ENCODE measurements at places on chromosomes 11 and 22.

- no peak for DNase-seq
Measured at GRCh38 chr22:36741204-36741793, 34.6 kb downstream of the IFT27 start.

GRCh38 chr22:26435327-26436093 lies 6.5 kb downstream of the ASPHD2 start:
- no peak for DNase-seq

GRCh38 chr11:11027288-11027687 lies 169.4 kb upstream of the ZBED5 start:
- DNase-seq = no peak

DNA sequence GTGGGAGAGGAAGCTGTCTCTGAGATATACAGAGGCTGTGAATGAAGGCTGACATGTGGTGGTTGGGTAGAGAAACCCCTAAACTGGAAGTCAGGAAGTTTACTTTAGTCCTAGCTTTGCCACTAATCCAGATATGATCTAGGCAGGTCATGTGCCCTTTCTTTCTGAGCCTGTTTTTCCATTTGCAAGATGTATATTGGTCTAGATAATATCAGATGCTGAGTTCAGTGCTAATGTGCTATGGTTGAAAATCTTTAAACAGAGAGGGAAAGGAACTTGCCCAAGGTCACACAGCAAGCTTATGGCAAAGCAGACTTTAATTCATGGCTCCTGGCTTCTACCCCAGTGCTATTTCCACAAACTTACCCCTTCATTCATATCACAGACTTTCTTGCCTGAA lies 25.7 kb upstream of the TPBGL start:
- no peak for DNase-seq

DNA sequence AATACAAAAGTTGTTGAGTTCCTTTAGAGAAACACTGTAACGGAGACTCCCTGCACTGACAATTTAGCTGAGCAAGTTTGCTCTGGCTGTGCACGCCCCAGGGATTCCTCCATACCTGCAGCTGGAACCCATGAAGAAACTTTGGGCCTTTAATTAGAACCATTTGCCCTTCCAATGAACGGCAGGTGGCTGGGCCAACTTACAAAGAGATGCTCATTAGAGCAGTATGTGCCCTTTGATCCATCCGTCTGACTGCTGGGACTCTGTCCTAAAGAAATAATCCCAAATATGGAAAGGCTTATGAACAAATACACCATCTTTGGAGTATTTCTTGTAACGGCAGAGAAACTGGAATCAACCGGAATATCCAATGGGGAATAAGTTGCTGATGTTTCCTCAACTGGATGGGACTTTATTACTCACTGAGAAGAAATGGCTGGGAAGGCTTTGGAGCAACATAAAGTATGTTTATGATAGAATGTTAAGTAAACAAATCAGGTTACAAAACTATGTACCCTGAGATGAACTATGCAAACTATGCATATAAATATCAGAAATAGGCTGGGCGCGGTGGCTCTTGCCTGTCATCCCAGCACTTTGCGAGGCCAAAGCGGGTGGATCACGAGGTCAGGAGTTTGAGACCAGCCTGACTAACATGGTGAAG lies 24.4 kb upstream of the FBLN1 start:
- DNase-seq = no peak

GRCh38 chr22:22771696-22772377 lies 115.8 kb upstream of the IGLL5 start:
- DNase-seq = no peak

DNA sequence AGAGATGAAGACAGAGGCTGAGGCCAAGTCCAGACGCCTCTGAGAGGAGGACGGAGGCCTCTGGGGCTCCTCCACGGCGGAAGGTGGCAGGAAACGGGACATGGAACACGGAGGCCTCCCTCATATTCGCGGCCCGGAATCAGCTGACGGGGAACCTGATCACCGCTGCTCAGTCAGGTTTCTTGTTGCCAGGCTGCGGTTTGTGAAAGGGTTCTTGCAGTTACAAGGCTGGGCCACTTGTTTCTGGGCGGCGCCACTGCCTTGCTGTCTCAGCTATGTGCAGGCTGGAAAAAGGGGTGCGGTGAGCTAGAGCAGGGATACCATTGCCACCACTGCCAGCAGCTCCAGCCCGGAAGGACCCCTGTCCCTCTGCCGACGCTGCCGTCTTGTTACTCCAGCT lies 10.0 kb upstream of the MMP1 start:
- DNase-seq = no peak

GRCh38 chr22:35479985-35480550 lies 60.6 kb upstream of the RASD2 start:
- no peak for DNase-seq

DNA sequence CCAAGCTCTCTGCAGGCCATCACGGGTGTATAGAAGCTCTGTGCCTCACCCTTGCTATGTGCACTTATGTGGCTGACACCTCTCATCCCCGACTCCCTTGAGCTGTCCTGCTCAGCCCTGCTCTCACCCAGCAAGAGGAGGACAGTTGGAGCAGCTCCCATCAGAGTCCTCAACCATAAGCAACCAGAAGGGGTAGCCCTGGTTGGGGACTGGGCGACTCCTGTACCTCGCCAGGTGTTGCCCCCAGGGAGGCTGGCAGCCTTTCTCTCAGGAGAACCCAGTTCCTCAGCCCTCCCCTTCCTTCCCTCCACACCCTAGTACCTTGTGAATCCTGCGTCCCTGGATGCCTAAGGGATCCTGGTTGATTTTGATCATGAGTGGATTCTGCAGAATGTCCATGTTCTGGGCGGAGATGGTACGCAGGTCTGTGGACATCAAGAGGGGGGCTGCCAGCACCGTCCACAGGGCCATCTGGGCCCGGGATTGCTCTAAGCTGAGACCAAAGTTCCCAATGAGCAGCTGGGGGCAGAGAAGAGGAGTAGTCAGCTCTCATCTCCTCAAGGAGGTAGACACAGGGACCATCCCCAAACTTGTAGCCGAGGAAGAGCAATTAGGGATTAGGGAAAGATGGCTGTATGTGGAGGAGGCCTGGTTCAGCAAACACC lies 8.0 kb downstream of the NAGA start:
- no peak for DNase-seq

DNA sequence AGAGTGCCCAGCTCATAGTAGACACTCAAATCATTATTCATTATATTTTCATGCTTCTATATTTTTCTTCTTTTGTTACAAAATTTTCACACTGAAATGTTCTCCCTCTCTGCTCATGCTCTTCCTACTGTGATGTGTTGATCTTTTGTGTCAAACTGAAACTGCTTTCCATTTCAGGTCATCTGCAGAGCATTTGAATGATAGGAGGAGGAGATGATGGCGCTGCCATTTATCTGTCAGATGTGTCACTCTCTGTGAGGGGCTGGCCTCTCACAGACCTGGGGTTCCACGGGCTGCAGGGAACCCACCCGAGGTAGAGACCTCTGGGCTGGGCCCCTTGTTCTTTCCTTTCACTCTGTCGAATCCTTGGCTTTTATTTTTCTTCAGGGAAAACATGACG lies 41.1 kb downstream of the OR10A6 start:
- DNase-seq = no peak

DNA sequence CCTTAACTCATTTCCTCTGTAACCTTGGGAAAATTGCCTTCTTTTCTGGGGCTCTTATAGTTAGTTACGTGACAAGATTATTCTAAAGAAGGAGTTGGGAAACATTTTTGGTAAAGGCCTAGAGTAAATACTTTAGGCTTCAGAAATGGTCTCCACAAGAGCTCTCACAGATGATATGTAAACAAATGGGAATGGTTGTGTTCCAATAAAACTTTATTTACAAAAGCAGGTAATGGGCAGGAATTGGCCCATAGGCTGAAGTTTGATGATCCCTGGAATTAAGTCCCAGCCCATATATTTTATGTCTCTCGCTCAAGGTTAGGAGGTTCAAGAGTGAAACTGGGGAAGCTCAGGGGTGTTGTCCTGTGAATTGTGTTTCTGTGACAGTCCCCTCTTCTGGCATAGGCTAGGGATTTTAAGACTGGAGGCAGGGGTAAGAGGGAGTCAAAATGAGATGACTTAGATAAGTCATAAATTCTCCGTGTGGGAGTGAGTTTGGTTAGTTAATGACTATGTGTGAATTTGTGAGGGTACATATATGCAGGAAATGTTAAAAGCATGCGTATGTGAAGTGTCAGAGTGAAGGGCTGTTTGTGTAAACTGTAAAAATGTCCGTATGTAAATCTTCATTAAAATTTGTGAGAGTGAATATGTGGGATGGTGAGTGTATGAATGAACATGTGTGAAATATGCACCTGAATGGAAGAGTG lies 7.4 kb upstream of the OR52B4 start:
- no peak for DNase-seq

GRCh38 chr11:2527621-2528291 lies 82.9 kb downstream of the KCNQ1 start:
- DNase-seq = no peak

DNA sequence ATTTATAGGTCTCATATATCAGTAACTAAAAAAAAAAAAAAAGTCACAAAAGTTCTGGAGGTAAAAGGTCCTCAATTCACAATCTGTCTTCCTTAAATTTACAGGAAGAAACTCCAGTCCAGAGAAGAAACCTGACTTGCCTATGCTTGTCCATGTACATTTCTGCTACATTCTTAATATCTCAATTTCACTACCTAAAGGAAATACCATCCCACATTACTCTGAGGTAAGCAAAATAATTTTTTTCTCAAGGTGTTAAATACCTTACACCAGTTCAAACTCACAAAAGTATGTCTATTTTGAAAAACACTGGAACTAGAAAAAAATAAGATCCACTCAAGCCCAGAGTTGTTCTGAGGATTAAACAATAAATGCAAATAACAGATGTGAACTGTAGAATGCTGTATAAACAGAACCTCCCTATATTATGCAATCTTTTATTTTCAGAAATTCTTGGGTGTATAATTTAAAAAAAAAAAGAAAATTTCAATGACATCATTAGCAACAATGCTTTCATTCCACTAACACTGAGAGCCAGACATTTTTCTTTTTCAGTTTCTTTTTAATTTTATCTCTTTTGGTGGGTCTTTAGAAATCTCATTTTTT lies 49.9 kb upstream of the GDPD4 start:
- DNase-seq = no peak

DNA sequence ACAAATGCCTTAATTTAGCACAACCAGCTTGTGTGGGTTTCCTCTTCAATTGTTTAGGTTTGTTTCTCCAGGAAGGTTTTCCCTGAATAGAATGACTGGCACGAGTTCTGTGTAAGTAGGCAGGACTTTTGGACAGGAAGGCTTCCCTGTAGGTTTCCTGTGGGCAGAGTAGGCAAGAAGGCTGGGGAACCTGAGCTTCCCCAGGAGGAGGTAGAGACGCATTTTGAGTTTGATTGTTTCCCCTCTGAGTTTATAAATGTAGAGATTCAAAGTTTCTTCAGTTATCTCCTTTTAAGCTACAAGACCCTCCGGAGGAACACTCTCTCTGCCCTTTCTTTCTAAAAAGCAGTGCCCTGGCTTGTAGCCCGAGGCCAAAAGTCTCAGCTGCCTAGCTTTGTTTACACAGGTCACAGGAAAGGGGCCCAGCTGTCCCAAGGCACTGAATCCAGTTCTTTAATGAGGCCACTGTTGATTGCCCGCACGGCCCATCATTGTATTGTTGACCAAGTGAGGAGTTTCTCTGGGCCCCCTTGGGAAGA lies 66.6 kb upstream of the RDX start:
- no peak for DNase-seq

GRCh38 chr11:90840071-90840470 lies 617.2 kb upstream of the CHORDC1 start:
- no peak for DNase-seq

DNA sequence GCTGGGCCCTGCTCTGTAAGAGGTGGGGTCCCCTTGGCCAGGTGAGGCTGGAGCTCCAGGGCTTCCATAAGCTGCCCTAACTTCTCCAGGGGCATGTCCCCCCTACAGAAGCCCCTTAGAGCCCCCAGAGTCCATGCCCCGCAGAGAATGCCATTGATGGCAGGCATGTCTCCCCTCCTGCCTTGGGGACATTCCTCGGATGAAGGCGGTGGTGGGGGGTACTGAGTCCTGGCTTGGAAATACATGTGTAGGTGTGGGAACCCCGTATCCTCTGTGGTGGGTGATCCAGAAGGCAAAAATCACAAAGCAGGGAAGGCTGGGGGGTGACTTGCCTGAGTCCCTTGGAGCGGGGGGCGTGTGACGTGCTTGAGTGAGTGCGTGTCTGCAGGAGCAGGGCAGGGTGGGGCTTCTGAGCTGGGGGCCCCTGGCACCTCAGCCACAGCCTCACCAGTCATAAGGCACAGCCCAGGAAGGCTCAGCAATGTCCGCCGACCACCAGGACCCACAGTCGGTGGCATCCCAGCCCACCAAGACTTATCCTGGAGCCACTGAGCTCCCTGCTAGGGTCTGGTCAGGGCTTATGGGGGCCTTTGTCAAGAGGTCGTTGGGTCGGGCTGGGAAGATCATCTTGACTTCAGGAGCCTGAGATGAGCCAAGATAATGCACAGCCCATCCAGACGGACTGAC lies 69.8 kb upstream of the KCNQ1OT1 start:
- no peak for DNase-seq

DNA sequence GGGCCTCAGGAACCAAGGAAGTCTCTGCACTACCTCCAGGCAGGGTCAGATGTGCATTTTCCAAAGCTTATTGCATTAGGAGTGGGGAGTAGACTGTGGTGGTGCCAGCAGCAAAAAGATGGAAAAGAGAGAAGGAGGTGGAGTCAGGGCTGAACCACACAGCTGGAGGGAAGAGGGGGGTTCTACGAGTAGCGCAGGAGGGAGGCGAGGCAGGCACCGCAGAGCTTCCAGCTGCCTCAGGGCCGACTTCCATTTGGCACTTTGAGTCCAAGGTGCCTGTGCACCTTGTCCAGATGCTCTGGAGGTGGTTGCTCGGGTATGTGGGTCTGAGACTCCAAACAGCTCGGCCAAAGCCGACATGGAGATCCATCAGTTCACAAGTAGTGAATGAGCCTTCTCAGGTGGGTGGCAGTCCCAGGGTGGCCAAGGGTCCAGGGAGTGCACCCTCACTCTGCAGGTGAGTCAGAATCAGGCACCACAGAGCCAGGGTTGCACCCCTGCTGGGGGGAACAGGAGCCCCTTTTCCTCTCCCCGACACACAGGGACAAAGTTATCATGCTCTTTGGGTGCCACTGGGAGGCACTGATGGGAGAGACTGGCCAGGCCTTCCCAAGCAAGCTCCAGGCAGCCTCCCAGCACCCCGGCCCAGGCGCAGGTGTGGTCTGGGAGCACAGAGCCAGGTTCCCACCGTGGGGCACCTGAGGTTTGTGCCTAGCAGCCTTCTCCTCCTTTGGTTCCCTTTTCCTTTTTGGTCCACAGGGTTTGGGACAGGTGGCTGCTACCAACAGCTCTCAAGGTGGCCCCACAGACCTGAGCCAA lies 30.2 kb downstream of the GGT5 start:
- DNase-seq = no peak

DNA sequence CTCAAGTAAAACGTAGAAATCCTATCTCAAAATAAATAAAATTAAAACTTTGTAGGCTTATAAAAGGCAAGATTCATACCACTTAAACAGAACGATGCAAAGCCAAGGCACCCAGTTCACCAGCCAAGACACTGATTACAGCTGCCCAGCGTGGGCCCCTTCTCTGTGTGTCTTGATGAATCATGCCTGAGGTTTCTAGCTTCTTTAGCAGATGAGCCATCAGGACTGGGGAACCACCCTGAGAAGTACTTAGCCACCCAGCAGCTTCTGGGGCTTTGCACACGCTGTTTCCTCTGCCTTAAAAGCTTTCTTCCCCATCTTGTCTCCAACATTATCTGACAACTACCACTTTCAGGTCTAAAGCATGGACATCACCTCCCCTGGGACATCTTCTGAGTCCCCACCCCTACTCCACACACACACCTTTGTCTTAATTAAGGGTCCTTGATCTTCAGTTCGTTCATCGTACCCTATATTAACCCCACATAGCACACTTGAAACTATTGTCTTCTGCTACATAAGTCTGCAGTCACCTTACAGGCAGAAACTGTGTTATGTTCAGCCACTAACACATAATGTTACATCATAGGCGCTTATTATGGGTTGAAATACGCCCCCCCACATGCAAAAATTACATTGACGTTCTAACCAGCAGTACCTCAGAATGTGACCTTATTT lies 8.7 kb upstream of the LAYN start:
- no peak for DNase-seq
